ENCODE measurements at places on chromosomes 1 and 21.

- no peak for DNase-seq
Measured at GRCh38 chr1:111251570-111251969, 24.1 kb downstream of the CHI3L2 start.

GRCh38 chr21:36902793-36903192 is 63.7 kb downstream of the HLCS start:
- no peak for DNase-seq

- no peak for DNase-seq
Measured at GRCh38 chr1:180229483-180230415, at the start of gene LHX4. LHX4 (plus strand) TSS chr1:180230264; CDS start chr1:180230530, 266 bp downstream.

DNA sequence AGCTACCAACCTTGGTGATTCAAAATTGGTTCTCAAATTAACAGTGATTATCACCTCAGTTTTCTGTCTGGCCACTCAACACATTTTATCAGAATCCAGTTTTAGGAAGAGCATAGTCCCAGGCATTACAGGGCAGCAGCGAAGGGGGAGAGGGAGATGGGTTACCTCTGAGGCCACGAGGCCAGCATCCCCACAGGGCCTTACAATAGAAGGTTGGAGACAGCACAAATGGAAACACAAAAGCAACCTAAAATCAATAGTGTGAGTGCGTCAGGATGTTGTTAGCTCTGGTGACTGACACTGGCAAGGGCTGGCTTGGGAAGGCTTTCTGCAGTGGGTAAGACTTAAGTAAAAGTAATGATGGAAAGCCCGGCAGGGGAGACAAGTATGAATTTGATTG is 79.5 kb downstream of the JAK1 start:
- DNase-seq, result no peak

DNA sequence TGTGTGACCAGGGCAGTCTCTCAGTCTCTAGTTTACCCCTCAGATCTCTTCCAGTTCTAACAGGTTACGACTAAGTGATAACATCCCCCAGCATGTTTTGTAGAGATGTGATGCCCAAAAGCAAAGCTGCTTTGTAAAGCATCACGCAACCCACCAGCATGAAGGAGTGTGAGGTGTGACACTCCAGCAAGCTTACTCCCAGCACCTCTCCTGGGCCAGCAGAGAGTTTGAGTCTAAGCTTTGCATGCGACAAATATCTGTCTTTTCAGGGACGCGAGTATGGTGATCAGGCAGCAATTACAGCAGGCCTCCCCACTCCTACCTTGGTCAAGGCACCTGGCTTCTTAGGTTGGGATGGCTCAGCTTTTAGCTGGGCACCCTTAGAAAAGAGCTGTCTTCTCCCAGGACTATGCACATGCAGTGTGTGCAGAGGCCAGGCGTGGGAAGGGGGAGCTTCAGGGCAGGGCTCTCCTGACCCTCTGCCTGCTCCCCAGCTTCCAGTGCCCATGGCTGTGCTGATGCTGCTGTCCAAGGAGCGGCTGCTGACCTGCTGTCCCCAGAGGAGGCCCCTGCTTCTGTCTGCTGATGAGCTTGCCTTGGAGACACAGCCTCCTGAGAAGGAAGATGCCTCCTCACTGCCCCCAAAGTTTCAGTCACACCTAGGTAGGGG is 48.2 kb downstream of the ELK4 start:
- DNase-seq, result no peak

- no peak for DNase-seq
Measured at GRCh38 chr1:187836557-187836956, 1007.8 kb downstream of the PLA2G4A start.

- DNase-seq, result no peak
Measured at GRCh38 chr1:225871359-225872074, 10.7 kb downstream of the TMEM63A start.

DNA sequence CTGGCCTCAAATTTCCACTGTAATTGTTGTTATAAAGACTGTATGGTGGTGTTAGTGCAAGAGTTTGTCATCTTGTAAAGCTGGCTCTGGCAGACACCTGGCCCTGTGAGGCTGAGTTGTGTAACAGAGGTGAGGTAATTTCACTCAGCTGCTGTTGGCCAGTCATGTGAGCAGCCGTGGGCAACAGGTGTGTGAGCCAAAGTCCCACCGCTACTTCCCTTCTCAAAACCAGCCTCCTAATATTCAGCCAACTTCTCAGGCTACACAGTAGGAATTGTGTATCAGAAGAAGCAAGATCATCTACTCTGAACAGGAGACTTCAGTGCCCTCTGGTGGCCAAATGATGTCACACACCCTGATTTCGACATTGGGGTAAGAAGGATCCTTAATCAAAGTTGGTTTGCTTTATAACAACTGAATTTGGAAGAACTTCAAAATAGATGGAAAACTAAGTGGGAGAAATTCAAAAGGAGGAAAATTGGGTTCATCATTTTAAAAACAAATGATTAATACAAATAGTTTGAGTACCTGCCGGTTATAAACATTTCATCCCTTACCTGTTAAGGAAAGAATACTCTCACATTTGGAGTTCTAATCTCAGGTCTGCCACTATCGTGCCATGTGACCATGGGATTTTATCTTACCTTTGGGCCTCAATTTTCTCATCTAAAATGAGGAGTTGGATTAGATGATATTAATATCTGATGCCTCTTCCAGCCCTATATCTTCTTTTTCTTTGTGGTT is 2.6 kb upstream of the CREG1 start:
- peak; percentile 46 for DNase-seq

- DNase-seq, result no peak
Measured at GRCh38 chr1:55939866-55940265, 639.5 kb downstream of the PLPP3 start.

DNA sequence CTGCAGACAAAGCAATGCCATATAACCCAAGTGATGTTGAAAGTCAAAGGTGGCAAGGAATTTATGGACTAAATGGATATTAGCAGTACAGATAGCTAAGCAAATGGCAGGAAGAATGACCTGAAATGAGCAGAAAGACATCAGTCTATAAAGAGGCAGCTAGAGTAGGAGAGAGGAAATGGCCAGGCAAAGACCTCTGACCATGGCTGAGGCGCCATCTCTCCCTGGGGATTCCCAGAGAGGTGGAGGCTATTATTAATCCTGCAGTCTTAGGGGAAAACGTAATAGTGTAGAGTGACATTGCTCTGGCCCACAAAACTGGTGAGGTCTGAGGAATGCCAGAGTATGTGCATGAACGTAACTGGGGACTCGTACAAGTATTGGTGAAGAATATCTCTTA is 563.6 kb upstream of the PRMT6 start:
- DNase-seq, result no peak

GRCh38 chr1:236078993-236079392 is 14.1 kb upstream of the NID1 start:
- DNase-seq, result no peak

GRCh38 chr21:41054018-41054578 is 113.9 kb upstream of the BACE2 start:
- DNase-seq, result no peak

DNA sequence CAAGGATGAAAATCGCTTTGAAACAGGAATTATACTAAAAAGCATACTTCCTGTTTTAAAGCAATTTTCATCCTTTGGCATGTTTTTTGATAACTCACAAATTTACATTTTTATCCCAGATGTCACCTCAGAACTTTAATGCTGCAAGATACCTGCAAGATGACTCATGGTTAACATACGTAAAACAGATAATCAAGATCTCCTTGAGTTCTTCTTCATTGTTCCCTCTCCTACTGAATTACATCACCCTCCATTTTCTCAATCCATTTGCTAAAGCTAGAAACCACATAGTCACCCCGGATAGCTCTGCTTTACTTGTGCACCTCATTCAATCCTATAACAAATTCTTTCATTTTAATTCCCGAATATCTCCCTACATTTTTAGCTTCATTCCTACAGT is 1114.2 kb downstream of the PLA2G4A start:
- DNase-seq, result no peak

GRCh38 chr1:163744301-163744887 is 422.6 kb downstream of the NUF2 start:
- no peak for DNase-seq

DNA sequence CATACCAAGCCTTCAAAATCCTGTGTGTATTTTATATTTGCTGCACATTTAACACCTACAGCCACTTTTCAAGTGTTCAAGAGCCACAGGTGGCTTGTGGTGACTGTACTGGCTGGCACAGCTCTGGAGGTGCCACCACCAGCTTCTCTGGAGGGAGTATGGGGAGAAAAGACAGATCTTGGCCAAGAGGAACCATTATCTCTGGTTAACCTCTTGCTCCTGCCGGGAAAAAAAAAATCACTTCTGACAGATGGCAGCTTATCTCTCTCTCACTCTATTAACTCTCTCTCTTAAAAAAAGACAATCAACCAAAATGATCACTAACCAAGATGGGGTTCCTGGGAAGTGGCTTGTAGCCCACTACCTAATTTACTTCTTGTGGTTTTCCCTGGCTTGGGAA is 1.2 kb upstream of the RIIAD1 start:
- no peak for DNase-seq

- peak; percentile 8 for DNase-seq
Measured at GRCh38 chr1:237799762-237800474, 90.8 kb downstream of the ZP4 start.

DNA sequence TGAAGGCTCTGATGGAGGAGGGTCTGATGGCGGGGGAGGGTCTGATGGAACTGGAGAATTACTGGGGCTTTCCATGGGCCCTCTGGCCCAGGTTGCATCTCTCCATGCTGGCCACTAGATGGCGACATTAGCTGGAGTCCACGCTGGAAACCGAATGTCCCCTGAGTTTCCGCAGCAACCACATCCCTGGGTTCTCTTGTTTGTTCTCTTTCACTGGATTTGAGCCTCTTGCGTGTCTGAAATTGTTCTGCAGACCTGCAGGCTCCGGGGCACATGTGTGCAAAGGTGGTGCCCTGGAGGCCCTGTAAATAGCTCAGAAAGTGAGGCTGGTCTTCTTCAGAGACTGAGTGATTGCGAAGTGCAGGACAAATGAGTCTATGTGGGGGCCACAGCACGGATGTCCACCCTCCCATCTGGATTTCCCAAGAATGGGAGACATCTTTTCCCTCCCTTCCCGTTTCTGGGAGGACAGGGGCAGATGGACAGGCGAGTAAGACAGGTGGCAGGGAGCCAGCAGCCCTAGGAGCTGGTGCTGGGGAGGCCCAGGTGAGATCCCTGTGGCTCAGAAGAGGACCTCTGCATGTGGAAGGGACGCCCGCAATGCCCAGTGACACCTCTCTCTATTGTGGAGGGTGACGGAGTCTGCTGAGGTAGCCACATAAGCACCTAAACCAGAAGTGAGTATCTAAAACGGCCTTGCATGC is 73.2 kb upstream of the ABCG1 start:
- DNase-seq, result peak; percentile 53

- no peak for DNase-seq
Measured at GRCh38 chr1:227661495-227661894, 73.6 kb downstream of the JMJD4 start.

DNA sequence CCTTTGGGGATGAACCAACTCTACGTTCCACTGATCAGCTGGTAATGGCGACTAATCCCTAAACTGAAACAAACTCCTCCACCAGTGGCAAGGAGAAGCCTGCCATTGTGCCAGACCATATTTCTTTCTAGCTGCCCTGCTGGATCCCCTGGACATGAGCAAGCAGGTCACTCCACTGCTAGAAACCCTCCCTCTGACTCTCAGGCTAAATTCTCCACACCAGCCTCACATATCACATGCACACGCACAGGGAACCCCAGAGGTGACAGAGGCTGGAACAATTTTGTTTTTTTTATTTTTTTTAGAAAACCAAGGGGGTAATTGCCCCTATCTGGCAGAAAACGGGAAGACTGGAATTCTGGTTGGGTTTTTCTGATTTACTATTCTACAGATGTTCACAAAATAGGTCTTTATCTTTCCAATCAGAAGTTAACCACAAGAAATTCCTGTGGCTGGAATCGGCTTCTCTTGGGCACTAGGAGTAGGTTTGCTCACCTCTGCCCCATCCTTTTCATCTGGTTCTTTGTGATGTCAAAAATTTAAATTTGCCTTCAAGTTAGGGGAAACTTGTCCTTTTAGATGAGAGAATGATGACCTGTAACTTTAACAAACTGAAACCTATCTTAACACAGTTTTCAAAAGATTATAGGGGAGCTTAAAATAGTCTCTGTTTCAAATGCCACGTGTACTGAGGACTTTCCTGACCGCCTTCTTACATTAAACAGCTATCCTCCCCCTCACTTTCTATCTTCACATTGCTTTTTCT is 258.1 kb downstream of the SDCCAG8 start:
- no peak for DNase-seq

DNA sequence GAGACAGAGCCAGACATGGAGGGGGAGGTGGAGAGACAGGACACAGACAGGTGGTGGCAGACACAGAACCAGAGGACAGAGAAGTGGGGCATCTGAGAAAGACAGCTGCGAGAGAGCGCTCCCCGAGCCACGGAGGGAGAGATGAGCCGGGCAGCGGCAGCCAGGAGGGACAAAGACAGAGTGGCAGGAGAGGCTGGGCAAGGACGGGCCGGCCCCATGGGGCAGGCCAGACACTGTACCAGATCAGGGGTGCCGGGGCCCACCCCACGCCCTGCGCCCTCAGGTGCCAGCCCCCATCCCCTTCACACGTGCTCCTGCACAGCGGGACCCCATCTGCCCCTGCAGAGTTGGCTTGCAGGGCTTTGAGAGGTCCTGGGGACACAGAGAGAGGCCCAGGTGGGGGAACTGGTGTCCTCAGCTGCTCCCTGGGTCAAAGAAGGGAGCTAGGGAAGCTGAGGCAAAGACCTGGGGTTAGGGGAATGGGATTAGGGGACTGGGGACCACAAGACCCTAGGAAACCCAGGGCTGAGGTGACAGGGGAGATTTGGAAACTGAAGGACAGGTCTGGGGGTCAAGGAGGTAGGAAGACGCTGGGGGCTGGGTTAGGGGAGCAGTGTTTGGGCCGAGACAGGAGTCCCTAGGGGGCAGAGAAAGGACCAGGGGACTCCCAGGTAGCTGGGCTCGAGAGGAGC is 643 bp downstream of the FNDC5 start:
- DNase-seq, result no peak

GRCh38 chr1:30810416-30811080 is 53.0 kb upstream of the LAPTM5 start:
- no peak for DNase-seq

GRCh38 chr1:206143537-206144172 is 26.5 kb upstream of the AVPR1B start:
- peak; percentile 92 for DNase-seq

- DNase-seq, result no peak
Measured at GRCh38 chr1:188169971-188170370, 1341.2 kb downstream of the PLA2G4A start.

DNA sequence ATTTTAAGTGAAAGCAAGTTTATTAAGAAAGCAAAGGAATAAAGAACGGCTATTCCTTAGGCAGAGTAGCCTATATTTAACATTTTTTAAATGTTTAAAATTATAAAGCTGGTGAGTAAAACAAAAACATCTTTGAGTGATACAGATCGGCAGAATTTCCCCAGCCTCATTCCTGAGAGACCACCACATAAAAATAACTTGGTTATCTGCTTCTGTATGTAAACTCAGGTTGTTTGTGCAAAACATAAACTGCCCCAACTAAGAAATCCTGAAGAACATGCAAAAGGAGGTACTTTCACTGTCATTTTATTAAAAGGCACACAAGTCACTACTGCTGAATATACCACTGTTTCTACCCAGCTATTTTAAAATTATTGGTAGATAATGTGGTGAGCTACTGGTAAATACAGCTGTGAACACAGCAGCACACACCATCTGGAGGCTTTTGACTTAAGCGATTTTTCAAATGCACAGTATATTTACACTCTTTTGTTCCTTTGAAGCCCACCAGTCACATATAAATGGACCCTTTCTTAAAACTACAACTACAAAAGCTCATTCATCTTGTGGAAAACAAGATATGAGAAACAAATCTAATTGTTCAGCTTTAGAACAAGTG is 119.3 kb downstream of the RERE start:
- DNase-seq, result no peak

GRCh38 chr1:229989591-229990248 is 77.3 kb upstream of the GALNT2 start:
- DNase-seq, result no peak

GRCh38 chr1:45854724-45855123 is 51.3 kb downstream of the MAST2 start:
- DNase-seq, result no peak

Data from C1 segment of cervical spinal cord (tissue), 14 donors.